ENCODE measurements at places on chromosomes 4 and X. TPM values are rescaled to one million over a fixed set of nuclear protein-coding genes. Genes with fewer than 3 reads are reported as not detected.

CITED1 gene
- 0.94 TPM for polyA plus RNA-seq

ATP8A1 gene
- 58.8 TPM for polyA plus RNA-seq

GPR50 gene
- polyA plus RNA-seq = not detected

- DNase-seq = no peak
Observed at GRCh38 chr4:30396772-30397475, 323.2 kb upstream of the PCDH7 start.

- no peak for DNase-seq
Observed at GRCh38 chr4:139581096-139581495, 25.1 kb upstream of the SETD7 start.

DNA sequence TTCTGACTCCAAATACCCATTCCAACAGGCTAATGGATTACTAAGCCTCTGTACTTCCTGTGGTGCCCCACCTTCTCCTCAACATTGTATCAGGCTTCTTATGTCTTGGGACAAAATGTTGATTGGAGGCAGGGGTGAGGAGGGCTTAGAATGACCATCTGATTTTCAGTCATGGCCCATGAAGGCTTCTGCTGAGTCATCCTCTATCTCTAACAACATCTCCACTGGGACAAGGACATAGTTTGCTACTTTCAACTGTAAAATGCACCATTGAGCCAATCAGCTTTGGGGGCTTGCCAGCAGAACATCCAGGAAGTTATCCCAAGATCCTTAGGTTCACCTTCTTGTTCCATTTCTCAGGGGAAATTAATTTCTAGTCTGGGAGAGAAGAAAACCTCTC lies 29.5 kb downstream of the MAGEB17 start:
- DNase-seq = no peak

GRCh38 chrX:49071877-49072711 lies 1.7 kb downstream of the PRAF2 start:
- peak; percentile 76 for DNase-seq

DNA sequence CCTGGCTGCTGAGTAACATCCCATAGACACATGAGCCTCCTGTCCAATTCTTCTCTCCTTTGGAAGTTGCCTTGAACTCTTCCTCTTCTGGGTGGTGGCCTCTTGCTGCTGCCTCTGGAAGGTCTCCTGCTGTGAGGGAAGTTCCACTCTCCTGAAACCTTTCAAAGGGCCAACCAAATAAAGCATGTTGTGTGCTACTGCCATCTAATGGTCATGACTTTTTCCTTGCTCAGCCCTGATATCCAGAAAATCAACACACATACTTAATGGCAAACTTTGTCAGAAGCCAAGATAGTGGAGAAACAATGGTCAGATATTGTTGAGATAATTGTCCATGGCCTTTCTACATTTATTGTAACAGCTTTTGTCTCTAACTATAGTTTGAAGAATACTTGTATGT lies 19.1 kb upstream of the ZXDA start:
- no peak for DNase-seq

DNA sequence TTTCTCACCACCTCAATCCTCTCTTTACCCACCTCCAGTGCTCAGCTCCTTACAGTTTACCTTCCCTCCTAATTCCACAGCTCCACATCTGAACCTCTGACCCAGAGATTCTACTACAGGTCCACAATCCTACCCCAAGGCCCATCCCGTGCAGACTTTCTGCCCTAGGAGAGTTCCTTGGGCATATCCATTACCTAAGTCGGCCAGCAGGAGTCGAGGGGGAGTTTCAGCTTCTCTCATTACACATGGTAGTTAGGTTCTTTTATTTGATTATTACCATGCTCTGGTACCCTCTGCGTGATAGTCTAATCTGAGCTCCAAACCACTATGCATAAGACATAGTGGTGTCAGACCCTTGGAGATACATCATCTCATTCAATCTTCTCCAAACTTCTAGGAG lies 117.9 kb downstream of the SH3RF1 start:
- DNase-seq = no peak

DNA sequence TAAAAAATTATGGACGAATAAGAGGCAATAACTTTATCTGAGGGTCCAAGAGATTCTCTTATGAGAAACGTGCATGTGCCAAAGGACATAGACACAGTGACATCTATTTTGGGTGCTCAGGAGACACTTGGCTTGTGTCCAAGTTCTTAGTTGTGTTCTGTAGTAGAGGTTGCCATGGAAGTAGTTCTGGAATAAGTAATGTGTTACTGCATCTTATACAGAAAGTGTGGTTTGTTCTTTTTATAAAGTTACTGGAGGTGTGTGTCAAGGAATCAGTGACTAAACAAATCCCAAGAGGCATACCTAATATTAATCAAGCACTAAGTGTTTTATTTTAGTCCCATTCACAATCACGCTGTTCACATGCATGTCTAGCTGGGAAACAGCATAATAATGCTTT lies 305.7 kb downstream of the ARHGAP24 start:
- no peak for DNase-seq
